AML-193 (cell line): ENCODE measurements at places on chromosomes 3 and 15.

GRCh38 chr3:190586631-190587011 is 72.7 kb downstream of the IL1RAP start:
- DNase-seq: no peak

DNA sequence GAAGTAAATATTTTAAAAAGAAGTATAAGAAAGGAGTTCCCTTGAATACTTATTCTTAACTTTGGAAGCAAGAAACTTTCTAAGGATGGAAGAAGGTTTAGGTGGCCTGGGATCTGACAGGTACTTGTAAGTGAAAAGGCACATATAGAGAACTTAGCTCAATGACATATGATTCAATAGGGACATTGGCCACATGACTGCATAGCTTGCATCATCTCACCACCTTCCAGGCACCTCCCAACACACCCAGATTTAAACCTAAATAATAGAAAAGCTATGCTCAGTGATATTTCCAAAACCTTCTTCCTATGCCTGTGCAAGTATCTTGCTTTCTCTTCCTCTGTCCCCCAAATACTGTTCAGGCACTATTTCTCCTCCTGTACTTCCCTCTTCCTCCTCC is 4.7 kb upstream of the P2RY1 start:
- no peak for DNase-seq

DNA sequence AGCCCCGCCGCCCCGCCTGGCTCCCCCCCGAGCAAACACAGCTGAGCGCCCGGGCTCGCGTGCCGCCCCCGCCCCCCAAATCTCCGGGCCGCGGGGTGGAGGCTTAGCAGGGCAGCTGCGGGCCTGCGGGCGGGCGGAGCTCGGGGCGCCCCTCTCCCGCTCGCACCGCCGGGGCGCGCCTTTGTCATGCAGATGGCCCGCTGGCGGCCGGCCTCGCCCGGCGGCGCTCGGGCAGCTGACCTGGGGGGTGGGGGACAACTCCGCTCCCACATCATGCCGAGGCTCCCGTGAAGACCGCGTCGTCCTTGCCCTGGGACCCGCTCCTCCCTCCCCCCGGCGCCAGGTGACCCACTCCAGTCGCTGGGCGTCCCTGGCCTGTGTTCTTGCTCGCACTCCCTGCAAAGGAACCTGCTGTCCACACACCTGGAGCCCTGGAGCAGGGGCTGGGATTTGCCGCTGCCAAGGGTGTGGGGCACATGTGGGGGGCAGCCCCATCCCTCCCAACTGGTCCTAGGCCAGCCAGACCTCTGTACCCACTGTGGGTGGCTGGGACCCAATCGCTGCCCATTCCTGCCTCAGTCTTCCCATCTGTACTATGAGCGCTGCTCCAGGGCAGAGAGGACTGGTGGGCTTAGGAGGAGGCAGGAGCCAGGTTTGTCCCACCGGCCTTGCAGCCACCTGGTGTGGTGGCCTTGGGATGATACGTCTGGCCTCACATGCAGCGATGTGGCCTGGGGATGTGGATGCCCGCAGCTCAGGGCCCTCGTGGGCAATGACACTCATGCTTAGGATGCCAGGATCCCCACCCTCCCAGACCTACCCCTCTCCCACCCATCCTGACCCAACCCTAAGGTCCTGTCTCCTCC is 33.5 kb downstream of the DNAJB8 start:
- no peak for DNase-seq

DNA sequence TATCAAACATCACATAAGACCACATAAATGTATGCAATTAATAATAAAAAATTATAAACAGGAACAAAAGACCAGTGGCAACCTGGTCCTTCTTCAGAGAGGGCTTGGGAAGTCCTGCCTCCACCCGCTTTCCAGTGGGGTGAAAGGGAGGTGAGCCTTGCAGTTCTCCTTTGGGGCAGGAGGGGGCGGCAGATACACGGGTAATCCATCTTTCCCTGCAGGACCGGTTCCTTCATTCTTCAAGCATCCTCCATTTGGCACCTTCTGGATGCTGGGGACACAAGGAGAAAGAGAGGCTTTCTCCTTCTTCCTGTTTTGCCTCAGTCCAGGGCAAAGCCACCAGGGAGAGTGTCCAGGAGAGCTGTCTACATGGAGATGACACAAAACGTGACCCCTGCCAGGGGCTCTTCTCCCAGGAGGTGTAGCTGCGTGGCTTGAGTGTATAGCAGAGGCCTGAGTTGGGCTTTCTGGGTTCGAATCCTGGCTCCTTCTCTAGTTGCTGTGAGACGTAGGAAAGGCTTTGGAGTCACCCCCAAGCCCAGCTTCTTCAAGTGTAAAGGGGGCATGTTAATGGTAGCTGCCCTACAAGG is 23.2 kb downstream of the RPLP1 start:
- peak; percentile 46 for DNase-seq

DNA sequence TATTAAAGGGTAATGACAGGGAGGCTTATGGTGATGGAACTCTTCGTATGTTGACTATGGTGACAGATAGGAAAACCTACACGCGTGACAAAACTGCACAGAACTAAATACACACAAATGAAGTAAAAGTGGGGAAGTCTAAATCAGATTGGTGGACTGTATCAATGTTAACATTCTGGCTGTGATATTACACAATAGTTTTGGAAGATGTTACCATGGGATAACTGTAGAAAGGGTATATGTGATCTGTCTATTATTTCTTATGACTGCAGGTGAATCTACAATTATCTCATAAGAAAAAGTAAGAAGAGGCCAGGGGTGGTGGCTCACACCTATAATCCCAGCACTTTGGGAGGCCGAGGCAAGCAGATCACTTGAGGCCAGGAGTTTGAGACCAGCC is 9.1 kb downstream of the HIGD2B start:
- DNase-seq: no peak

- no peak for DNase-seq
Measured at GRCh38 chr15:56948000-56948763, 29.7 kb downstream of the TCF12 start.

- no peak for DNase-seq
Measured at GRCh38 chr15:60301024-60301423, 96.8 kb downstream of the ANXA2 start.

- no peak for DNase-seq
Measured at GRCh38 chr15:53126144-53126543, 336.0 kb upstream of the ONECUT1 start.

DNA sequence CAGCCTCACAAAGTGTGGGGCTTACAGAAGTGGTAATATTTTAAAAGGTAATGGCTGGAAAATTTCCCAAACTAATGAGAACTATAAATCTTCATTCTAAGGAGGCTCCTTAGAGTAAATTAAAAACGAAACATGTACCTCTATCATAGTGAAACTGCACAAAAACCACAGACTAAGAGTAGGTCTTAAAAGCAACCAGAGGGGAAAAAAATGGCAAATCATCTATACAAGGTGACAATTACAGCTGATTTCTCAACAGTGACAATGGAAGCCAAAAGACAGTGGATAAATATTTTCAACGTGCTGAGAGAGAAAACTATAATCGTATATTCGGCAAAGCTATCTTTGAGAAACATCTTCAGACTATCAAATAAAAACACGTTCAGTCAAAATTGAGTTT is 20.6 kb downstream of the HEG1 start:
- no peak for DNase-seq

- DNase-seq: no peak
Measured at GRCh38 chr3:11199902-11200845, 45.9 kb downstream of the HRH1 start.

DNA sequence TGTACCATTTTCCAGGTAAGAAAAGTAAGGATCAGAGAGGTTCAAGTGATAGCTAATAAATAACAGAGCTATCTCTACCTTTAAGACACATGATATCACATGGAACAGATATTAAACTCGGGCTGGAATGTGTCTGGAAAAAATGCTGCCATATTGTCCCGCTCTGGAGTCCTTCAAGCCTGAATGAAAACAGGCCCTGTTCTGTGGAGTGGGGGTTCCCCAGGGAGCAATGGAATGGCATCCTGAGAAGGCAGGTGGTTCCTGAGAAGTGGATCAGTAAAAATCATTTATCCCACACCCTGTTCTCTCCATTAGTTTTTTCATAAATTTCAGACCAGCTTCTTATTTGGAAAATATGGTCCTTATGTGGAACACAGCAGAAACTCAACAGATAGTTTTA is 57.3 kb upstream of the PRTG start:
- DNase-seq: no peak

- peak; percentile 81 for DNase-seq
Measured at GRCh38 chr15:77014132-77015081, 19.5 kb downstream of the PSTPIP1 start.

GRCh38 chr15:44727485-44728231 is 8.7 kb upstream of the TRIM69 start:
- no peak for DNase-seq

GRCh38 chr3:152400887-152401286 is 132.2 kb downstream of the MBNL1 start:
- DNase-seq: no peak

DNA sequence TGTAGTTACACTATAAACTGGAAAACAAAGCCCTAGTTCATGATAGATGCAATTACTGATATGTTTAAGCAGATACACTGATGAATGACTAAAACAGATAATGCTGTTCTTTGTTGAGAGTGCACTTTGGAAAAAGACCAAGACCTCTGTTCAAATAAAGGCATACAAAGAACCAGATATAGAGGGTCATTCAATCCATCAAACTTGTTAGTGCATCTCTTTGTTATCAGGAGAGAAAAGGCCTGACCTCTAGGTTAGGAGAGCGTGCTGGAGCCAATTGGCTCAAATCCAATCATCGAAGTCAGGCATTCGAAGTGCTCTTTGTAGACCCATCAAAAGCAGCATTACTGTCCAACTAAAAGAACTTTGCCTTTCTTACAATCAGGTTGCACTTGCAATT is 124.2 kb downstream of the TFG start:
- DNase-seq: no peak

DNA sequence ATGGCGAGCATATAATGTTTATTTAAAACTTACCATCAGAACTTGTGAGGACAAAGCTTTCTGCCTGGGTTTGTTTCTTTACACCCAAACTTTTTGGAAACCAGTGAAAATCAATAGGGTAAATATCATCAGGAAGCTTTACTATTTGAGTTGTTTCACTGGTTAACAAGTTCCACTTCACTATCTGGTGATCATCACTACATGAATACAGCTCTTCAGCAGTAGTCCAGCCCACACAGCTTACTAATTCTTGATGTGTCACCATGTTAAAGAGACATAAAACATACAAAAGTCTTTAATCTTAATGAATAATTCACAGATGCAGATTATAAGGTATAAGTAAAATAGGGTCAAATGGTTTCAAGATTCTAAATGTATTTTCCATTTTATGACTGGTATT is 17.6 kb downstream of the IFT80 start:
- no peak for DNase-seq

- DNase-seq: no peak
Measured at GRCh38 chr15:39508536-39508935, 72.3 kb upstream of the THBS1 start.

DNA sequence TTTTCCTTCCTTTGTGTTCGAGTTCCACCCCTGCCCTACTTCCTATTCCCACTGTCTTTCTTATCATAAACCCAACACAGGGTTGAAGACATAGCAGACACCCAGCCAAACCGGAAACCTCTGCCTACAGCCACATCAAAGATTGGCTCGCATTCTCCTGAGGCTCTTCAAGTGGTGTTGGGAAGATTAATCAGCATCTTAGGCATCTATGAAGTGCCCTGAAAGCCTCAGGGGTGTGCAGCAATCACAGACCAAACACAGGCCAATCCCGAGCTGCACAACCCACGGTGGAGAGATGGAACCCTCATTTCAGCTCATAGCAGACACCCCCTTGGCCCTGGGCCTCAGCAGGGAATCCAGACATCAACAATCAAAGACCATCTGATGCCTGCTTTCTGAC is 255.9 kb downstream of the XXYLT1 start:
- DNase-seq: peak; percentile 30

DNA sequence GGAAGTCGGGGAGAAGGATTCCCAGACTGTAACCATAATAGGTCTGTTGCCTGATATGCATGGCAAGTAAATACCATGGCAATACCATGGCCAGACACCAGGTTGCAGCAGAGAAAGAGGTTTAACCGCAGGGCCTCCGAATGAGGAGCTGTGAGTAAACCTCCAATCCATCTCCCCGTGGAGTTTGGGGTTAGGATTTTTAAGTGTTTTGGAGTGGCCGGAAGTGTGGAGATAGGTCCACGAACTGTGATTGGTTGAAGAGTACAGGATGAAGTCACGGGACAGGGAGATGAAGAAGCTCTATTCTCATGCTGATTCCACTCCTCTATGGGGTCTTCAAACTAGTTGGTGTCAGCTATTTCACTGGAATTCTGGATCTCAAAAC is 127.9 kb downstream of the ST8SIA2 start:
- peak; percentile 50 for DNase-seq

DNA sequence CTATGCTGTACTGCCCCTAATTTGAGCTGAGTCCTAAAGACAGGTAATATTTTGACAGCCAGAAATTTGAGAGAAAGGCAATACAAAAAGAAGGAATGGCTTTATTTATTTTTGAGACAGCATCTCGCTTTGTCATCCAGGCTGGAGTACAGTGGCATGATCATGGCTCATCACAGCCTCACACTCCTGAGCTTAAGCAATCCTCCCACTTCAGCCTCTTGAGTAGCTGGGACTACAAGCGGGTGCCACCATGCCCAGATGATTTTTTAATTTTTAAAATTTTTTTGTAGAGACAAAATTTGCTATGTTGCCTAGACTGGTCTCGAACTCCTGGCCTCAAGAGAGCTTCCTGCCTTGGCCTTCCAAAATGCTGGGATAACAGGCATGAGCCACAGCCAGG is 77.4 kb upstream of the SLC4A7 start:
- no peak for DNase-seq

GRCh38 chr3:106058475-106058874 is 189.7 kb upstream of the CBLB start:
- DNase-seq: no peak

DNA sequence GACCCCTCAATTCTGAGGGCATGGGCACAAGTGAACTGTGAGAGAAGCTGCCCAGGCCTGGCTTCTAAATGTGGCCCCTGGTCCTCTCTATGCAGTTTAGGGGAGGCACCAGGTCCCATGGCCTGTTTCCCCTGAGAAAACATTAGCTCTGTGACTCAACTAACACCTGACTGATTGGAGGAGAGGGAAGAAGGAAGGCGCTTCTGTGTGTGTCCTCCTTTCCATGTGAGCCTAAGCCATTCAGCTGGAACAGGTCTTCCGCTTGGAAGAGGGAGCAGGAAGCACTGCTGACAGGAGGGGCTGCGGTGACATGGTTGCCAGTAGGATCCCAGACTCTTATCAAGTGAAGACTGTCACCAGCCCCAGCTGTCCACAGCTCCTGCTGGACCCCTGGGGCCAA is 79.5 kb downstream of the MYLK start:
- no peak for DNase-seq

GRCh38 chr3:103388214-103388613 is 953.4 kb downstream of the ZPLD1 start:
- DNase-seq: no peak

DNA sequence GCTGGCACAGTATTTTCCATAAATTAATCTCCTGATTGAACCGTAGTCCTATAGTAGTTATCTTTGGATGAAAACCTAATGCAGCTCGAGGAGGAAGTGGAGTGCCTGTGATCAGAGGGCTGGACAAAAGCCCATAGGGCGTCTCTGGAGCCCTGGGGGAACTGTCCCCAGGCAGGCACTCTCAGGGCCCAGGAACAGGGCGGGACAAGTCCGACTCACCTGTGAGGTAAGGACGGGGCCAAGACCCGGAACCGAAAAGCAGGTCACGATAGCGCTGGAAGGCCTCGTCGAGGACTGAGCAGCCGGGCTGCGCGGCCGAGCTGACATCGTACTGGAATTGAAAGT is 341 bp downstream of the HEXA start:
- peak; percentile 37 for DNase-seq
